EH (cell line): ENCODE measurements at places on chromosomes 2 and 18.

DNA sequence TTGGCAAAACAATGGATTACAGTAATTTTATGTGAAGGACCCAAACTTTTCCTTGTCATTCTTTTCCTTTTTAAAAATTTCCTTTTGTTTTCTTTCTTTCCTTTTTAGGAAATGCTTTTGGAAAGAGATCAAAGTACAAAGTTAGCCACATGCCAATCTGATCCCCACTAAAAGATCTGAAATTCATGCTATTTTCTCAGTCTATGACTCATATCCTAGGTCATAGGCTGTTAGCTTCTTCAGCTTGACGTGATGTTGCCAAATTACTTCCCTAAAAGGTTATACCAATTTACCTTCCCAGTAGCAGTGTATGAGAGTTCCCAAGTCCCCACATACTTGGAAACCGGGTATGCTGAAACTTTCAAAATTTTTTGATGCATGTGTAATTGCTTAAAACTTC lies 355.3 kb downstream of the INSIG2 start:
- peak; percentile 70 for DNase-seq

DNA sequence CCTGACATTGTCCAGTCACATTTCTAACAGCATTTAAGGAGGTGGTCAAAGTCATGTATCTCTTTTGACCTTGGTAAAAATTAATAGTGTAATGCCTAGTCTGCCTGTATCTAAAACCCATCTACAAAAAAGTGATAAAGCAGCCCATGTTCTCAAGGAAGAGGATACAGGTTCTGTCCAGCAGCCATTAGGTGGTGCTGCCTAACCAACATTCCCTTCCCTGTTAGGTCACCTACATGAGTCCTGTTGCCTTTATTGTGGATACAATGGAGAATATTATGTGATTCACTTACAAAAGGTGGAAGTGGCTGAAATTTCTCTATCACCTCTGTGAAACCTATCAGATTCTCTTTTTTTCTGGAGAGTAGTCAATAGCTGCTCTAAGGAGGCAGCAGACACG lies 52.5 kb downstream of the AQP4 start:
- DNase-seq: no peak

GRCh38 chr2:172513935-172514586 lies 41.8 kb upstream of the PDK1 start:
- DNase-seq: no peak

DNA sequence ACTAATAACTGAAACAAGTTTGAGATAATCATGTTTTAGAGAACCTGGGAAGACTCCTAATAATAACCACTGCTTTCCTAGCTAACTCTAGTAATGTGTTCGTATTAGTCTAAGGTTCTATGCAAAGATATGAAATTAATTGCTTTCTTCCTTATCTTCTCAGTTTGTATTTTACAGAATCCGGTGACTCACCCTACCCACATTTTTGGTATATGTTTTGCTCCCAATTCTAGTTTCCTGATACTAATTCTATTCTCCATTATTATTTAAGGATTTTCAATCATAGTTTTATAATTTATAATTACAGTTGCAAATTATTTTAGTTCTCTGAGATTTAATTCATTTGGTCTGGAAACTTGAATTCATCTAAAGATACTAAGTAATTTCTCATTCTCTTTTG lies 394.6 kb upstream of the SETBP1 start:
- no peak for DNase-seq

GRCh38 chr2:214139630-214140284 lies 271.1 kb upstream of the VWC2L start:
- peak; percentile 6 for DNase-seq

- no peak for DNase-seq
These were observed 299.2 kb upstream of the CWC22 start for GRCh38 chr2:180306346-180306745.

DNA sequence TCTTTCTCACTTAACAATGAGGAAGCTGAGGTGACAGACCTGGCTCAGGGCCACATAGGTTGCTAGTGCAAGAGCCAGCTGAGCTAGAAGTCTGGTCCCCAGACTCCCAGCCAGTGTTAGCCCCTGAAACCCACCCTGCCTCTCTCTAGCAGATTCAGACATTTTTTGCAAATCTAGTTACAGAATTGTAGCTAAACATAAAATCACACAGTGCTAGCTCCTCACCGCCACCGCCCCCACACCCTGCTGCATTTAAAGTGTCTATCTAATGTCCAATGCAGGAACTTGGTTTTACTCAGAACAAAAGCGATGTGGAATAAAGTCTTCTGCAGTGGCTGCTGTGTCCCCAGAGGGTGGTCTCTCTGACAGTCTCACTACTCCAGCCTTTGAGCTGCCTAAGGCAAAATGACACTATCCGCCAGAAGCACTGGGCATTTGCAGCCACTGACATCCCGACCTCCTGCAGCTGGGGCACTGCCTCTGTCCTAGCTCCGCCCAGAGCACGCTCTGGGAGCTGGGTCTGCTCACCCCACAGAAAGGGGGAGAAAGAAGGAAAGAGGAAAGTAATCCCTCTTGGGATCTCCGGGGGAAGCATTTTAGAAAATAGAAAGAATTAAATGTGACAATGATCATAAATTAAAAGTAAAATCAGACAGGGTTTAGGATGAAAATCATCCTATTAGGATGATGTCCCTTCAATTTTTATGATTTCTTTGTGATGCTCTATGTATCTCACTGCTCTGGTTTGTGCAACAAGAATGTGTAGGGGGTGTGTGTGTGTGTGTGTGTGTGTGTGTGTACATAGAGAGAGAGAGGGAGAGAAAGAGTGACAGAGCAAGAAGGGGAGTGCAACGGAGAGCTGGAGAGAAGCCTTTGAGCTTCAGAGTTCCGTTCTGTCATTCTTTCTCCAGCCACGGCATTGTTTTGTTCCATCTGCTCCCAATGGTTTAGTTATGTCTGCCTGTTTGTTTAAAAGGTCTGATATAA lies 50.5 kb upstream of the ST8SIA3 start:
- DNase-seq: no peak
